ENCODE measurements at places on chromosomes 1 and 21.
A peak's percentile ranks its signal among the peaks of the same experiment; 100 is the strongest.

- DNase-seq = no peak
Observed at GRCh38 chr1:27122652-27123051, 32.3 kb downstream of the SLC9A1 start.

- DNase-seq = no peak
Observed at GRCh38 chr1:179779645-179780272, 36.7 kb downstream of the FAM163A start.

GRCh38 chr1:44831516-44831915 lies 11.5 kb downstream of the PTCH2 start:
- no peak for DNase-seq

DNA sequence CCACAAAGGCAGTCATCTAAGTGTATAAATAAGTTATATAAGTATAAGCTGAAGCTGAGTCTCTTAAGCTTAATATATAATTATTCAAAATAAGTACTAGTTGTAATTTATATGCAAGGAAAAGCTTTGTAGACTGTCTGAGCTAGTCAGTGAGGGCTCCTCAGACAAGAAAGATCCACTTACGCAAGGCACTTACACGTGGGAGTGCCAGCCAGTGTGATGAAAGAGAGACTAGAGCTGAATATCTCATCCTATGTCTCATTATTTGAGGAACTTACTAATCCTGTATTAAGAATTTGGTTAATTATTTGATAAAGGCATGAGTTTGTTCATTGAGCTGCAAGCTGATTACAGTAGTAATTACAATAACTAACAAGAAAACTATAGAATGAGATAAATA lies 146.9 kb downstream of the PDE4B start:
- no peak for DNase-seq

GRCh38 chr1:217097819-217098218 lies 374.6 kb upstream of the ESRRG start:
- DNase-seq = no peak

DNA sequence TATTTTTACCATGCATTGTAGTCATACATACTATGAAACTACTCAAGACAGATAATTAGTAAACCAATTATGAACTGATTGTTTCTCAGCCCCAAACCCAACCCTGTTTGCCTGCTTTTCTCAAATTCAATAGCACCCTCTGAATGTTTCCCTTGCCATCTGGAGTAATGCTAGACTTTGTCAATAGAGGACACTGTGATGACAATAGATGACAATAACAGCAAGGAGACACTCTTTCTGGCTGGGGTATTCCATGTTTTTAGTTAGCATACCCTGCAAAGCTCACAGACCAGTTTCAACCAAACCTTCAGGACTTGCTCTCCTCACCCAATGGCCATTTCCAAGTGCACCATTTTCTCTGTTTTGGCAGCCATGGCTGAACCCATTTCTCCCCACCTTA lies 108.5 kb upstream of the LRRC7 start:
- DNase-seq = no peak

GRCh38 chr1:179369751-179370341 lies 4.1 kb downstream of the AXDND1 start:
- DNase-seq = peak; percentile 81

DNA sequence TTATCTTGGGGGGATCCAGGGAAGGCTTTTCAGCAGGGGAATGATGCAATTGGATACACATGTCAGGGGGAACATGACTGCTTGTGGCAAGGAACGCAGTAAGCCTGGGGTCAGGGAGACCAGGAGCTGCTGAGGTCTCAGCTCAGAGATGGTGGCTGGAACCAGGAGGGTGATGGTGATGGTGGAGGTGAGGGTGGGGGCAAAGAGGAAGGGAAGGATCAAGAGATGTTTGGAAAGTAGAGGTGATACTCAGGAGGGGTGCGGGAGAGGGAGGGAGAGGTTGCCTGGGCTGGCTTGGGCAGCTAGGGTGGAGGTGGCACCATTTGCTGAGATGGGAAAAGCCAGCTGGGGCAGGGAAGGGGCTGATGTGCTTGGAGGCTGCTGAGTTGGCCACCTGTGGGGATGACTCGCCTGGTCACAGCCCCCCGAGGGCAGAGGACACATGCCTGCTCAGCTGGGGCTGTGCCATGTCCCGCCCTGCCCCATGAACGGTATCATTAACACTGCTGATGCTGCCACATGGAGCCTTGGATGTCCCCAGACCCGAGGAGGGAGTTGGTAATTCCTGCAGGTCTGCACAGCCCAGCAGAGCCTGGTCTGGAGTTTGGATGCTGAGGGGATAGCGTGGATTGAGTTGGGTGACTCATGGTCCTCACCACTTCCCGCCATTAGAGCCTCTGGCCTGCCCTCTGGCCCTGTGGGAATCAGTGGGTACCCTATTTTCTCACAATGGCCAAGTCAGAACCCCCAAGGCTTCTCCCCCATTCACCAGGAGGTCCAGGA lies 6.3 kb upstream of the PADI1 start:
- DNase-seq = no peak

DNA sequence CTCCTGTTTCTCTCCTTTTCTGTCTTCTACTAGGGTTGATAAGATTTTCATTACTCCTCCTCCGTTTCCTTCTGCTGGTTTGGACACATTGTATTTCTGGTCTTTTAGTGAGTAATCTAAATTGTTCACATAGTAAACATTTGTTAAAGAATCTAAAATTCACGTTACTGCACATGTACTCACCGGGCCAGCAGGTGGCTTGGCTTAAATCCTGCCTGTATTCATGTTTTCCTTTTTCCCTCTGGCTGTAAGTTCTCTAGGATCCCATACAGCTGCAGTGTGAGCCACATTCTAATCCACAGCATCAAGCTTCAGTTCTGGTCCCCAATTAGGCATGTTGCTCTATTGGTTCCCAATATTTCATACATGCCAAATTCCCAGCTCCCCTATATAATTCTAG lies 958.3 kb downstream of the ADGRL2 start:
- DNase-seq = no peak

DNA sequence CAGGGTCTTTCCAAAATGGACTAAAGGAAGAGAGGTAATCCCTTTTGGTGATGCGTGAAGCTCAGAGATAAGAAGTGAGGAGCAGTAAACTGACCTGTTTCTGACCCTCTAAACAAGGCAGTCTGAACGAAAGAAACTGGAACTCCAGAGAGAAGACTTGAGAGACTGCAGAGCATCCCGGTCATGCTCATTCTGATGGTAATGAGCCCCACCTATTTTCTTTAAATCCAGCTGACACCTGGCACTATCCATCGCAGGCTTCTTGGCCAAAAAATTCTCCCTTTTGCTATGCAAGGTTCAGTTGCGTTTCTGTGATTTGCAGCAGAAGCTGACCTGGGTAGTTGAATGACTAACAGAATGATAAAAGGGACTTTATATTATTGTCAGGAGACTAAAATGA lies 105.9 kb upstream of the KCNK2 start:
- DNase-seq = no peak

Measured in NCI-H1694 (cell line).